Kidney tubule cell (primary cell): ENCODE measurements at places on chromosomes 2 and 18.

DNA sequence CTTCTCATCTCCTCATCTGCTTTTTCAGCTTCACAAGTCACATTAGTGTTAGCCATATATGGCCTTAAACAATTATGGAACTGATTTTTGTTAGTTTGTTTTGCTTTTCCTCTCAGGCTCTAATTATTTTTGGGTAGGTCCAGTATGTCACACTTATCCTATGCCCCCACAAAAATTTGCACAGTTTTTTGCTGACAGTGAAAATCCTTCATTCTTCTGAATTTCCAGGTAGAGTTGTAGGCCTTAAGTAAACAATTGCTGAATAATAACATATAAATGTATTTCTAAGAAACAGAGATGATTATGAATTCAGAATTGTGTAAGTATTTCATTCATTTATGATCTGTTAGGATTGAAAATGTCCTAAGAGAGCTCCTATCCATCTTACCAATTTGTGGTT lies 8.6 kb upstream of the SERPINB10 start:
- no peak for DNase-seq

- no peak for DNase-seq
Measured at GRCh38 chr2:136131484-136131960, 13.6 kb upstream of the CXCR4 start.

GRCh38 chr2:103159018-103159417 lies 397.2 kb downstream of the TMEM182 start:
- no peak for DNase-seq

- no peak for DNase-seq
Measured at GRCh38 chr2:78718024-78718423, 307.5 kb upstream of the REG3G start.

- no peak for DNase-seq
Measured at GRCh38 chr18:29979881-29980280, 1062.7 kb downstream of the DSC3 start.

DNA sequence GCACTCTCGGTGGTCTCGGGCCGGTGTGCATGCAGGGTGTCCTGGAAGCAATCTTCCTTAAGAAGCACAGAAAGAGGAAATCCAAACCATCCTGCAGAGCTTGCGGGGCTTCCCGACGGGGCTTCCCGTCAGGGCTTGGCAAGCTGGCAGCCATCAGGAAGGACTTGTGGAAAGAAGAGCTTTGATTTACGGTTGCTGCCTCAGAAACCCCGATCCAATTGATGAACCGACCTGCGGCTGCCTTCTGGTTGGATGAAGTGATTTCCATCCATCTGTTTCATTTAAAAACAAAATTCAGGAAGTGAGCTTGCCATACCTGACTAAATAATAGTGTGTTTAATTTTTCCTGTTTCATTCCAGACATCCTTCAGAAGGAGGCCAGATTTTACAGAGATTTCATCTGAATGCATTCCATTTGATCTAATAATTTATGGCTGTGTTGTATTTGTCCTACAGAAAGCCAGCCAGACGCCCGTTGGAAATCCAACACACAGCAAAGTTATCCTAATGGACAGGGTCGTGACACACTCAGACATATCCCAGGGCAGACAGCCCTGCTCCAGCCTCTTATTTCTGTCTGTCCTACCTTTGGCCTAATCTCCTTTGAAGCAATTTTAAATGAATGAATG lies 141.3 kb downstream of the SEPTIN10 start:
- DNase-seq = no peak

DNA sequence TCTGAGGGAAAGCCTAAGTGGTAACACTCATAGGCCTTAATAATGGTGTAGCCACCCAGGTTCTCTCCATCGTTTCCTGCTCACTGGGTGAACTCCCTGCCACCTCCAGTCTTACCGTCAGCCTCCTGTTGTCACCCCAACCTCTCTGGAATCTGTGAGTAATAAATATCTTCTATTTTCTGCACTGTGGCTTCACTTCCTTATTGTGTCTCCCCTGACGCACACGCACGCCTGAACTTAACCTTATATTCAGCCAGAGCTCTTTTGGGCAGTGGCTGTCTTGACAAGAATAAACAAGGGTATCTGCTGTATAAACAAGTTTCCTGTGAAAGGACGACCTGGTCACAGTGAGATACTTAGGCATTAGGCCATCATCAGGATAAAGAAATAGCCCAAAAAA lies 467.2 kb downstream of the SPAG16 start:
- DNase-seq = no peak

- no peak for DNase-seq
Measured at GRCh38 chr2:8452296-8452695, 229.6 kb upstream of the ID2 start.

GRCh38 chr2:235206399-235206798 lies 254.6 kb downstream of the SH3BP4 start:
- peak; percentile 84 for DNase-seq

DNA sequence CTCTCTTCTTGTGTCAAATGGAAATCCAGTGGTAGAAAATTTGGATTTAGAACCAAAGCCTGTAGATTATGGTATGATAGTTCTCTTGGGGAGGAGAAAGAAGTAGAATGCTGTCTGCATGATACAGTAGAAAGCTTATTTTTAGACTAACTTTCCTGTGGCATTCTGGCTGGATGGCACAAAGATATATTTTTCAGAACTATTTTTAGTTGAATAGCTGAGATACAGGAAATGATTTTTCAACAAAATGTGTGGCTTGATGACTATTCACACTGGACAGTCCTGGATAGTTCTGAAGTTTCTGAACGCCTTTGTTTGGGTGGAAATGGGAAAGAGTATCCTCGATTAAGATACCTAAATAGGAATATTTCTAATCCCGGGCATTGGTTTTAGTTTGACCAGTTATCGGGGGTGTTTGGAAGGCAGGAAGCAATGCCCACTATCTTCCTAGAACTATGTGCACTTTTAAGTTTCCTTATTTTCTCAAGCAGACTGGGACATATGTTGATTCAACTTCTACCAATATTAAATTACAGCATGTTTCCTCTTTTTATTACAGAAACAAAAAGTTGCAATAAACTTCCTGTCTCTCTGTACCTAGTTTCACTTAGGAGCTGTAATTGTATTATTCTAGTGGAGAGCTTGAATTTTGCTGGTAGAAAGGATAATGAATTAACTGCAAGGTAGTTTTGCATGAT lies 32.1 kb downstream of the GDF7 start:
- DNase-seq = no peak

DNA sequence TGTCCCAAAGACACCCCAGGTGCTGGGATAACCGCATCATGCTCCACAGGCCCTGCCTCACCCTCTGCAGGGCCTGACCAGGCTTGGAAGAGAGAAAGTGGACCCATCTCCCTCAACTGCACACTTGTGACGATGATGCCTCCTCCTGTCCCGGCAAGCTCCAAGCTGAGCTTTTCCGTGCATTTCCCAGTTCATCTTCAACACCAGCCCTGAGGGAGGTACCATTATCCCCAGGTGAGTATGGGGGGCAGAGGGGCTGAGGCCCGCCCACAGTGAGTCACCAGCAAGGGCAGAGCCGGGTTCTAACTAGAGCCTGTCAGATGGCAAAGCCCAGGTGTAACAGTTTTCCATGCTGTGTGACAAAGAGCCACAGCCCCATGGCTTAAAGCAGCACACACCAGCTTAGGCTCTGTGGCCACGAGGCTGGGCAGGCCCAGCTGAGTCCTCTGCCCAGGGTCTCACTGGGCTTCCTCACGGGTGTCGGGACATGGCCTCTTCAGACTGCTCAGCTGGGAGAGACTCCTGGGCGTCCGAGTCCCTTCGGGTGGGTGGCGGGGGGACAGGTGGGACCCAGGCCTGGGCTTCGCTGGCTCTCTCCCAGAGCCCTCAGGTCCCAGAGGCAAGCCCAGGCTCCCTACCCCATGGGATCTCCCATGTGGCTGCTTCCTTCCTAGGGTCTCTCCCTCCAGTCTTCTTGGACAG lies 108.4 kb upstream of the OTOS start:
- no peak for DNase-seq

DNA sequence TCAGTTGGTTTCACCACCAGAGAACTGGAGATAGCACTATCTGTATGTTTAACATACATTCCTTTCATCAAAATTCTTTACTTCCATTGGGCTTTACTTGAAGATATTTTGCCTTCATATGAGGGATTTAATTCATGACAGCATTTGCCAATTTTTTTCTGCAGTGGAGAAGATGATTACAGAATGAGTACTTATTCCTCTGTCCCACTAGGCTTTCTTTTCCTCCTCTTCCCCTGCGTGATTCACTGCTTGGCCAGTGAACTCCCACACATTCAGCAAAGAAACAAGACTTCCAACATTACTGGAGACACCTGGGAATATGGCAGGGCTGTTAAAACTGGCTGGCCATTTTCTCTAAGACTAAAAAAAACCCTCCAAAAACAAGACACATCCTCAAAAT lies 425.8 kb upstream of the KCNH7 start:
- DNase-seq = peak; percentile 35
